ENCODE measurements at places on chromosomes 7 and 10.
A peak's percentile ranks its signal among the peaks of the same experiment; 100 is the strongest.

- DNase-seq = peak; percentile 14
These were observed 107.1 kb downstream of the RAB18 start for GRCh38 chr10:27611236-27611635.

DNA sequence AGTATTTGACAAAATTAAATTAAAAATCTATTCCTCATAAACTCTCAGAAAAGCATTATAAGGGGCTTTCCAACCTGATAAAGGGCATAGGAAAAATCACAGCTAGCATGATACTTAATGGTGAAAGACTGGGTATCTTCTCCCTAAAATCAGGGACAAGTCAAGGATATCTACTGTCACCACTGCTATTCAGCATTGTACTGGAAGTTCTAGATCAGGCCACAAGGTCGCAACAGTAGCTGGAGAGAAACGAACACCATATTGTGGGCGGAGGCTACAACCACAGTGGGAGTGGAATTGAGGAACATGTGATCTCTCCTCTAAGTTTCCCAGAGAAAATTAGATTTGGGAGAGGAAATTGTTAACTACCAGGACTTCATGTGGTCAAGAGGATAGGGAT is 70.0 kb upstream of the NAMPT start:
- no peak for DNase-seq

- no peak for DNase-seq
These were observed 9.7 kb downstream of the EXOC6 start for GRCh38 chr10:92857904-92858514.

GRCh38 chr7:11060893-11061292 is 87.2 kb downstream of the PHF14 start:
- no peak for DNase-seq

- peak; percentile 100 for DNase-seq
These were observed 14.4 kb downstream of the SGPL1 start for GRCh38 chr10:70830164-70830563.

- no peak for DNase-seq
These were observed 62.2 kb upstream of the ECHDC3 start for GRCh38 chr10:11679946-11680345.

- peak; percentile 86 for DNase-seq
These were observed 4.4 kb upstream of the HOXA11 start for GRCh38 chr7:27189295-27189996.

- DNase-seq = no peak
These were observed 20.4 kb downstream of the SSMEM1 start for GRCh38 chr7:130227883-130228575.

Data from PC-3 (cell line).